BJ (cell line): ENCODE measurements at places on chromosomes 5 and 9.

DNA sequence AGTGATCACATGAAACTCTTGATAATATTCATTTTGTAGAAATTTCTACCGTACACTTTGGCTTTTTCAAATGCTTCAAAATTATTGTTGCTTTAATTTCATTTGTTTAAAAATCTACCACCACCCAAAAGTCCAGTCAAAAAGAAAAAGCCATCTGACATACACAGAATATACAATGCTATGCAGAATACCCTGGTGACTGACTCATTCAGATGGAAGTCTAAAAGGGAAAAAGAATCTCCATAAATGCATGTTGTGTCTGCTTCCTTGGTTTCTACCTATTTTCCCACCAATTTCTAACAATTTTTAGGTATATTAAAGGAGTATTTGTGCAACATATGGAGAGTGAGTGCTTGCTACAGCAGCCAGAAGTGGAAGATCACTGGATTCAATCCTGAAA is 9.3 kb upstream of the RAPGEF6 start:
- no peak for DNase-seq

- no peak for DNase-seq
These were observed 3.7 kb upstream of the STXBP1 start for GRCh38 chr9:127608104-127608966.

DNA sequence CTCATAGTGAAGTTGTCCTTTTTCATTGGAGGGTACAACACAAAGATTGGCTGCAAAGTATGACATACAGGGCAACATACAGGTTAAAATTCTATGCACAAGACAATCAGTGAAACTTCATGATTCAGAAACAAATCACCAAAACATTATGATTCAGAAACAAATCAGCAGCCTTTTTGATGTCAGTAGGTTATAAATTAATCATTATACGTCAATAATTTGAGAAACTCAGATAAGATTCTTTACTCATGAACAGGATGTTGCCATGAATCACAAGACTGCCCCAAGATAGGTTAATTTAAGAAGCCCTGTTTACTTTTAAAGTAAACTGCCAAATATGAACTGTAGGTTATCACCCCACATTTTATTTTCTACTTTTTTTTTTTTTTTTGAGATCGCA is 62.2 kb upstream of the IL33 start:
- DNase-seq, result no peak

GRCh38 chr5:53478411-53479044 is 1.9 kb upstream of the FST start:
- DNase-seq, result no peak

DNA sequence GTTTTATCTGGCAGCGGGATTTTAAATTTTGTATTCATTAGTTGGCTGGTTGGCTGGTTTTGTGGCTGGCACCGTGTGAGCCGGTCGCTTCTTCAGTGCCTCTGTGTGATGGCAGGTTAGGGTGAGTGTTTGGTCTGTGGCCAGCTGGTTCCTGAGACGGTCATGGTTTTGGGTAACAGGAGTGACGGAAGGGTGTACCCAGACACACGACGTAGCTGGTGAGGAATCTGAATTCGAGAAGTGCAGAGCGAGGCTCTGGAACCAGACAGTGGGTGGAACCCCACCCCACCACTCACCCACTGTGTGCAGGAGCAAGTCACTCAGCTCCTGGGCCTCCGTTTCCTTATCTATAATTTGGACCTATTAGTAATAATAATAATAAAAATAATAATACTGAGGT is 2.7 kb downstream of the BTNL9 start:
- DNase-seq, result no peak

DNA sequence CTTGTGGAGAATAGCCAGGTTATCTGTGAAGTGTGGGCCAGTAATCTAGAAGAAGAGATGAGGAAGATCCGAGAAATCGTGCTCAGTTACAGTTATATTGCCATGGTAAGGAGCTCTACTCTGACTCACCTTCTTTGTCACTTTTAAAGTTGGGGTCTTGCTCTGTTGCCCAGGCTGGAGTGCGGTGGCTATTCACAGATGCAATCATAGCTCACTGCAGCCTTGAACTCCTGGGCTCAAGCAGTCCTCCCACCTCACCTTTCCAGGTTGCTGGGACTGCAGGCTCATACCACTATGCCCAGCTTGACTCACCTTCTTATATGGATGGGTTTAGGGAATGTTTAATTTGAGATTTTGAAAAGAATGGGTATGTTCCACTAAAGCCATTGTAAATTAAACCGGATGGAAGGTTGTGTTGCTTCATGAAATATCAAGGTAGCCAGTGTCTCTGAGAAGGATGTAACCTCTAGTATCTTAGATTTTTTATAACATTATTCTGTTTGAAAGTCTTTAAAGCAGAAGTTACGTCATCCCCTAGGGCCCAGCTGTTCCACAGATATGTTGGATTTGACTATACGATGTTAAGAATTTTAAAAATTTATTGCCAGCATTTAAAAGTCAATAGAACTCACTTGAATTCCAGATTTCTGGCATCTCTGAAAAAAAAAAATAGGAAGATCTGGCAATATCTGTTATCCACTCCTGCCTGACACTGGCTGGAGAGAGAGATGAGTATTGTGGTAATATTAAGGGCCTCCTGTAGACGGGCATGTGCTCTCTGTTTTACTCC is 5.1 kb downstream of the CNOT8 start:
- no peak for DNase-seq

DNA sequence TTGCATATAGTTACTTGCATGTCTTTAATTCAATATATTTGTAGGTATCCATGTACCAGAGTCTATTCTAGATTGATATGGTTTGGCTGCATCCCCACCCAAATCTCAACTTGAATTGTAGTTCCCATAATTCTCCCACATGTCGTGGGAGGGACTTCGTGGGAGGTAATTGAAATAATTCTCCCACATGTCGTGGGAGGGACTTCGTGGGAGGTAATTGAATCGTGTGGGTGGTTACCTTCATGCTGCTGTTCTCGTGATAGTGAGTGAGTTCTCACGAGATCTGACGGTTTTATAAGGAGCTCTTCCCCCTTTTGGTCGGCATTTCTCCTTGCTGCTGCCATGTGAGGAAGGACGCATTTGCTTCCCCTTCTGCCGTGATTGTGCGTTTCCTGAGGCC is 16.5 kb downstream of the FBXL7 start:
- no peak for DNase-seq

DNA sequence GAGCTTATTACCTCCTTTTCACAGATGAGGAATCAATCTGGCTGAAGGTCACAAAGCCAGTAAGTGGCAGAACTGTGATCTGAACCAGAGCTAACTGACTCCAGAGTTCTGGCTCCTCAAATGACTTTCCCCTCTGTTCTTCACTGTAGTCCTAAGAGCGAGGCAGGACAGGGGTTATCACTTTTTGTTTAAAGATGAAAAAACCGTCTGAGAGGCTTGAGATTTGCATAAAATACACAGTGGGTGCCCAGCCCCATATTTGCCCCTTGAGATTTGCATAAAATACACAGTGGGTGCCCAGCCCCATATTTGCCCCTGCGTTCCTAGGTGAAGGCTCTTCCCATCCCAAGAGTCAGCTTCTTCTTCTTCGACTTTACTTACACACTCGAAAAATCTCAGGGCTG is 667 bp downstream of the FBXO10 start:
- DNase-seq, result no peak

DNA sequence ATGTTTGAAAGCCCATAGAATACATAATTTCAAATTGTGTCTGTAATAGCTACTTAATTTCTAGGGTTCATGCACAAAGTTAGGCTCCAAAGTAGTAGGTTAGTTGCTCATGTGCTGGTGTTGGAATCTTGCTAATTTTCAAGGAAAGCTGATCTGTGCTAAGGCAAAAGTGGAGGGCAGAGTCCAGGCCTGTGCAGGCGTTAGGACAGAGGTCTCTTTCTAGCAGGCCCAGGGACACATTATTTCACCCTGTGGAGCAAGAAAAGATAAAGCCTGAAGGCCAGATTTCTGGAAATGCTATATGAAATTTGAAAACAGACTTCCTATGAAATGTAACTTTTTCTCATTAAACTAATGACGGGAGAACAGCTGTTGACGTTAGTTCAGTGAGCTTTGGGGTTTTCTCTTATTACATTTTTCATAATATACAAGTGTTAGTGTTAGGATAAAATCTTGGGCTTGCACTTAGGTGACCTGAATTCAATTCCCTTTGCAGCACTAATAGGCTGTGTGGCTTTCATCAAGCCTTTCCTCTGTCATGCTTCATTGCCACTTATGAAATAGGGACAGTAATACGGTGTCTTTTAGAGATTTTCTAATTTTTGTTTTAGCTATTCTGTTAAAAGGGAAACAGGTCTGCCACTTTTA is 196.7 kb upstream of the HAPLN1 start:
- no peak for DNase-seq

DNA sequence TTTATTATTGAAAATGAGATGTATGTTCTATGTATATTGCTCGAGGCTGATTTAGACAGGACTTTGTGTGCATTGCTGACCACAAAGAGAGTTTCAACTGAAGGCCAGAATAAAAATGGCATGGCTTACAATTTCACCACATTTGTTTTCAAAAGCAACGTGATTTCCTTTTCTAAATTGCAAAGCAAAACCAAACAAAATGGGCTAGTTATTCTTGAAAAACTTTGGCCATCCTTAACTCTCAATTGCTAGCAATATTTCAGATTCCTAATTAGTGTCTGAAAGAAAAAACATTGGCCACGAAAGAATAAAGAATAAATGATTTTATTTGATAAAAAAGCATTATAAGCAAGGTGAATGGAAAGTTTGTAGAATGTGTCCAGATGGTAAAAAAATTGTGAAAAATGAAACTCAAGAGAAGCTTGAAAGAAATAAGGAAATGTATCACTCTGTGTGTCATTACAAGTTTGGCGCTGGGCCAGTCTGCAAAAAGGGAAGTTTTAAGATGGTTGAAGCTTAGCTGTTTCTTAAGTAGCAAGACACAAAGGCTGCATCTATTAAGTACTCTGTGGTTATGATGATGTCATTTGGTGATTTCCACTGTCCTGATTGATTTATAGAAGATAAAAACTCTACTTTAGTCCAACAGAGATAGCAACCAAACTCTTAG is 89.2 kb upstream of the PRLR start:
- DNase-seq, result peak; percentile 23

GRCh38 chr9:12737871-12738270 is 36.9 kb upstream of the LURAP1L start:
- DNase-seq, result no peak

- no peak for DNase-seq
These were observed 72.0 kb upstream of the C9orf72 start for GRCh38 chr9:27645161-27645840.

DNA sequence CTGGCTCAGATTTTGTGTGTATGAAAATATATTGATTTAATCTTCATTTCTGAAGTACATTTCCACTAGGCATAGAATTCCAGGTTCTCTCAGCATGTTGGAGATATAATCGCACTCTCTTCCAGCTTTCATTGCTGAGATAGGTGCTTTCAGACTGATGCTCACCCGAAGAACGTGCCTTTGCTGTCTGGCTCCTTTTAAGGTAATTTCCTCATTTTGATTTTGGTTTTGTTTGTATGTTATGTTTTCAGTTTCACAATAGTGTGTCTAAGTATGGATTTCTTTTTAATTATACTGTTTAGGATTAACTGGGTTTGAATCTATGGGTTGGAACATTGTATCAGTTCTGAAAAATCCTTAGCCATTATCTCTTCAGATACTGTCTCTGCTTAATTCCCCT is 132.0 kb upstream of the NFIB start:
- DNase-seq, result no peak

- DNase-seq, result peak; percentile 36
These were observed 198.6 kb downstream of the TLE1 start for GRCh38 chr9:81490605-81491331.

GRCh38 chr5:111016801-111017200 is 54.7 kb upstream of the TSLP start:
- no peak for DNase-seq

- DNase-seq, result no peak
These were observed 200.6 kb downstream of the DCP2 start for GRCh38 chr5:113177225-113177624.

- DNase-seq, result no peak
These were observed 25.9 kb downstream of the NKD2 start for GRCh38 chr5:1034421-1034905.

DNA sequence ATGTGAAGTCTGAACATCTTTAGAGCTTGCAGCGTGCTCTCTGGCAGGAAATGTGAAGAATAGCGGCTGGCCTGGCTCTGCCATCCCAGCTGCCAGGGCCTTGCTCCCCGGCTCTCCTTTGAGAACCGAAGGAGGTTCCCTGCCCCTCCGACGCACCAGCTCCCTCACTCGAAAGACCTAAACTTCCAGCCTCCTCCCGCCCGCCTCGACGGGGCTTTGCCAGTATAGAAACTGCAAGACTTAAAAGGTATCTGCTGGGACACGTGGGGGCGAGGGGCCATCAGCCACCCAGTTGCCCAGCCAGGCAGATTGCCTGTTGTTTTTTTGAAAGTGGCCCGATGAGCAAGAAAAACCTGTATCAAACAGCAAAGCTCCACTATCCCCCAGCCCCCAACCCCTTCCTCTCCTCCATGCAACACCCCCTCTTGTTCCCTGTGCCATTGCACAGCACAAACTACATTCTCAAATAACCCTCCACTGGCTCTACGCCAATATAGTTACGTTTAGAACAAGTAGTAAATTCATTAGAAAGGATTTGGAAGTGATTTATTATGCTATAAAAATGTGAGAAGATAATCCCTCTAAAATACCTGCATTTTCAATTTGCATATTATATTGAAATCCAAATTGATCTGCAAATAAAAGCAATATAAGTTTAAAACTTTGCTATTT is 331.9 kb downstream of the MED10 start:
- DNase-seq, result no peak

DNA sequence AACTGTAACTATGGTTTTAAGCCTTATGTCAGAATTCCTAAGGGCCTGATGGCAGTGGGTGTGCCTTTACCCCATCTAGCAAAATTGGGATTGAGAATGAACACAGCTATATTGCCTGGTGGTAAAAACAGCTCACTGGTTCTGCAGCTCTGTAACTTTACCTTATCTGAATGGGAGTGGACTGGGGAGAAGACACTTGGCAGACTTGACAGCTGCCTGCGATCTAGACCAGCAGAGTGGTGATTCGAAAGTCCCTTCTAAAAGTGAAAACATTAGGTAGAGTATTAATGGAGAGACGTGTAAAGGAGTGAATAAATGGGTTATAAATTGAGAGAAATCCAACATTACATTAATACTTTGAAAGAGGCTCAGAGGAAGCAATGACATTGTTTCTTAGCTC is 289.1 kb upstream of the EDIL3 start:
- no peak for DNase-seq

- DNase-seq, result peak; percentile 45
These were observed 602.7 kb upstream of the ZNF608 start for GRCh38 chr5:125348936-125349831.

DNA sequence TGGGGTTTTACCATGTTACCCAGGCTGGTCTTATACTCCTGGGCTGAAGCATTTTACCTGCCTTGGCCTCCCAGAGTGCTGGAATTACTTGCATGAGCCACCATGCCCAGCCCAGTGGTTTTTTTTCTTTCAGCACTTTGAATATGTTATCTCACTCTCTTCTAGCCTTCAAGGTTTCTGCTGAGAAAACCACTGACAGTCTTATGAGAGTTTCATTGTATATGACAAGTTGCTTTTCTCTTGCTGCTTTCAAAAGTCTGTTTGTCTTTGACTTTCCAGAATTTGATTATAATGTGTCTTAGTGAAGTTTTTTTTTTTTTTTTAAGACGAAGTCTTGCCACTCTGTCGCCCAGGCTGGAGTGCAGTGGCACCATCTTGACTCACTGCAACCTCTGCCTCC is 43.1 kb upstream of the BNIP1 start:
- no peak for DNase-seq

GRCh38 chr5:65029178-65029577 is 260.4 kb downstream of the CWC27 start:
- DNase-seq, result no peak
